ENCODE measurements at places on chromosomes 1 and 21. TPM values are rescaled to one million over a fixed set of nuclear protein-coding genes. Genes with fewer than 3 reads are reported as not detected.

SPATA1 gene
- 1.4 TPM for total RNA-seq

LHX8 gene
- not detected for total RNA-seq

ABCG1 gene
- total RNA-seq: 4.4 TPM

CD52 gene
- total RNA-seq: 4.2 TPM

DNA sequence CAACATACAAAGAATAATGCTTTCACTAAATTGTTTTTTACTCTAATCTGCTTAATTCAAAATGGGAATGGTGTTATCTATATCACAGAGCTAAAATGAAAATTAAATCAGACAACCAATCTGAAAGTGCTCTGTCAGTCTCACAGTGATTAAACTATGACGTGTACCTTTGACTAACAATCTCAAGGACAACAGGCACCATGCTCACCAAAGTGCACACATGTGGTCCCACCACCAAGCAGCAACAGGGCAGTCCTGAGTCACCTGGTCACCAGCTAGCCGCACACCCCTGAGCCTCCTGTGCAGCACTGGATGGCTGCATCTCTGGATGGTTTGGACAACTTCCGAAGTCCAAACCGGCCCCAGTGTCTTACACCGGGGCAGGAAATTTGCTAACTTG, 54.5 kb upstream of the NADK start:
- DNase-seq: no peak

DYNLT5 gene
- 0.38 TPM for total RNA-seq

CRYBG2 gene
- total RNA-seq: 2.9 TPM

GRCh38 chr1:37752583-37753471, 12.1 kb downstream of the EPHA10 start:
- DNase-seq: no peak

- no peak for DNase-seq
Measured at GRCh38 chr1:145707183-145707867, at the start of gene PDZK1. PDZK1 (minus strand) TSS chr1:145707368; CDS start chr1:145688021, 19,347 bp downstream.
